GM18507 (cell line): ENCODE measurements at places on chromosomes 13 and 19.

DNA sequence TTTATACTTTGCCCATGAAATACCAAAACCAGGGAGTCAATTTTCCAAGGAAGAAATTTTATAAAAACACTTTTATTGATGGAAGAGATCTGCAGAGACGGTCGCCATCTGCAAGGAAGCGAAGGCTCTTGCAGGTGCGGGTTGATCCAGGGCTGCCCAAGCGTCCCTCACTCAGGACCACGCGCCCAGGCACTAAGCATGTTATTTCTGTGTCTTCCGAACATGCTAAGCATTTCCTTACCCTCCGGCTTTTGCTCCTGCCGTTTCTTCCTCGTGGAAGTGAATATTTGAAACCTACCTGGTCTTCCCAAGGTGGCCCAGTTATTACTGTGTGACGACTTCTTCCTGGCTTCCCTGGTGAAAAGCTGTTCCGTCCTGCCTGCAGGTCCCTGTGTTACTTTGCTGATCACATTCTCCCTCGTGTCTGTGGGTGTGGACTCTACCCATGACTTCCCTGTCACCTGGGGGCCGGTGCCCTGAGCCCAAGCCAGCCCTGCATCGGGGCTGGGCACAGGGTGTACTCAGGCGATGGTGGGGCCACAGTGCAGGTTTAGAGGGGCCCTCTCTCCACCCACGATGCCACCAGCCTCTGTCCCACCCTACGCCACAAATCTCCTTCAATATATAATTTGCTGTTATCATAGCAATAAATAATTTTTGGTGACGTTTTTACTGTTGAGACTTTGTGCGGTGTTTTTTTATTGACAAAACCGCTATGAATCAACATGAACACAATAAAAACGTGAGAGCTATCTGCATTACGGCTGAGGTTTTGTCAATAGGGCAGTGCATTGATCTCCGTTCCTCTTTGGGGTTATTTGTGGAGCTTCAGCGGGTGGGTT lies 119.4 kb downstream of the URI1 start:
- no peak for DNase-seq

- no peak for DNase-seq
Measured at GRCh38 chr13:94598281-94598680, 2.3 kb upstream of the TGDS start.

- DNase-seq: no peak
Measured at GRCh38 chr13:111326621-111326965, 6.2 kb downstream of the TEX29 start.

- no peak for DNase-seq
Measured at GRCh38 chr19:38360351-38360750, 14.0 kb upstream of the PSMD8 start.

DNA sequence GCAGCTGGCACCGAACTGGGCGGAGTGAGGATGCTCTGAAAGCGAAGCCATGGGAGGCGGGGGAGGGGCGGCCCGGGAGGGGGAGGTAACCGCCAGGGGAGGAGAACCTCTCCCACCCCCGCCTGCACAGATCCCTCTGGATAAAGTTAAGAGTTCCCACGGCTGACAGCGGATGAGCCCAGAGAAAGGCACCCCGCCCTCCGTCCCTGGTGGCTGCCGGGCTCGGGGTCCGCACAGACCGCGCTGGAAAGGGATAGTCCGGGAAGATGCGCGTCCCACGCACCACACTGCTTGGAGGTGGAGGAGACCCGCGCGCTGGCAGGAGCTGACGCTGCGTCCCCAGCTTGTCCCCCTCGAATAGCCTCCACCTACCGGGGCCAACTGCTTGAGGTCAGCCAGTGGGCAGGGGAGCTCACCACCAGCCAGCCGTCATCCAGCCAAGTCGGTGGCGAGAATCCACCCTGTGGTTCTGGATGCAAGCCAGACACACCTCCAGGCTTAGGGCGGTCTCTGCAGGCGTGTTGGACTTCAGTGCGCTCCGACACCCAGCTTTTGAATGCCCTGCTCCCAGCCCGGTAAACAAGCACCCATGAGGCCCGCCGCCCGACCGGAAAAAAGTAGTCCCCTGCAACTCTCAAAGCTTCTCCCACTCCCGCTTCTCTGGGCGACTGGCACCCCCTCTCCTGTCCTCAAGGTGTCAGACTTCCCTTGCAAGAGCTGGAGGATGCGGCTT lies at the start of gene TRPC4:
Gene TRPC4, minus strand, starts transcription at position 17 of the 733 bp plus-strand sequence. CDS start 86,439 bp downstream, outside the sequence.
- DNase-seq: no peak

DNA sequence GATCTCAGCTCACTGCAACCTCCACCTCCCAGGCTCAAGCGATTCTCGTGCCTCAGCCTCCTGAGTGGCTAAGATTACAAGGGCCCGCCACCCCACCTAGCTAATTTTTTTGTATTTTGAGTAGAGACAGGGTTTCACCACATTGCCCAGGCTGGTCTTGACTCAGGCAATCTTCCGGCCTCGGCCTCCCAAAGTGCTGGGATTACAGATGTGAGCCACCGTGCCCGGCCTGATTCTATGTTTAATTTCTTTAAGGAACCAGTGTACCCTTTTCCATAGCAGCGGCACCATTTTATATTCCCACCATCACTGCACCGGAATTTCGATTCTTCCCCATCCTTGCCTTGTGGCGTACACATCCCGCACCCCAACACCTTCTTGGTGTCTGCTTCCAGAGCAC lies 17.7 kb upstream of the INSR start:
- DNase-seq: no peak
